Activated CD4-positive, CD25-positive, alpha-beta regulatory T cell treated with anti-CD3 and anti-CD28 coated beads, Interleukin-2, amount 50 U/mL, for 24 hours (primary cell): ENCODE measurements at places on chromosomes 2 and 18.
A peak's percentile ranks its signal among the peaks of the same experiment; 100 is the strongest.

DNA sequence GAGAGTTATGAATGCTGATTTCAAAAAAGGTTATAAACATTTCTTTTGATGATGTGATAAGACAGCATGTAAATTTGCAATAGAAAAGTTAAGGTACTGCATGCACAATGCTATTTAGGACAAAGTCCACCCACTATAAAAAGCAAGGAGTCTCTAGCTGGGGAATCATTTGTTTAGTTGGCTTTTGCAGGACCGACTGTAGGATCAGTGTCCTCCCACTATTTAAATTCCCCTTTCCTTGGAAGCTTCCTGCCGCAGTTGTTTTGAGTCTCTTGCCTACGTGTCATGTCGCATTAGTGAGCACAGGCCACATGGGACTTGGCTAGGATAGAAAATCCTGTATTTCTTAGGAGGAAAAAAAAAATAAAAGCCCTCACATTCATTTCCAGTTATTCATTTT lies 13.1 kb downstream of the QPCT start:
- no peak for ATAC-seq

DNA sequence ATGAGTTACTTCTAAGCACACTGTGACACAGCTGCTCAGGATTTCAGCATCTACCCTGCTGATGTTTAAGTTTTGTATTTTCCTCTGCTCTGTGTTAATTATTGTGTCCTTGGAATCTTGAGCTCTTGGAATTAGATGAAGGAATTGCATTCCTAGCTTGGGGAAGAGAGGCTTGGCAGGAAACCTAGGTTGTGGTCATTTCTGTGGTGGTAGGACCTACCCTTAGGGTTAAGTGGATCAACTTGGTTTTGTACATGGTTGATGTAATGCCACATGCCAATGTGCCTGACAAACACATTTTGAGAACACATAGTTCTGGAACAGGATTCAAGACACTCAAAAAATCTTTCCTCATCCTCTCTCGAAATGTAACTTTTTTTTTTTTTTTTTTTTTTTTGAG lies 264.5 kb upstream of the MEX3C start:
- ATAC-seq = no peak

- ATAC-seq = no peak
Measured at GRCh38 chr2:7835151-7835550, 846.7 kb upstream of the ID2 start.

- no peak for ATAC-seq
Measured at GRCh38 chr2:176246331-176246730, 22.9 kb upstream of the MTX2 start.

GRCh38 chr2:64085936-64086335 lies 58.3 kb downstream of the PELI1 start:
- no peak for ATAC-seq

GRCh38 chr2:111679202-111679601 lies 204.8 kb downstream of the ANAPC1 start:
- peak; percentile 83 for ATAC-seq

DNA sequence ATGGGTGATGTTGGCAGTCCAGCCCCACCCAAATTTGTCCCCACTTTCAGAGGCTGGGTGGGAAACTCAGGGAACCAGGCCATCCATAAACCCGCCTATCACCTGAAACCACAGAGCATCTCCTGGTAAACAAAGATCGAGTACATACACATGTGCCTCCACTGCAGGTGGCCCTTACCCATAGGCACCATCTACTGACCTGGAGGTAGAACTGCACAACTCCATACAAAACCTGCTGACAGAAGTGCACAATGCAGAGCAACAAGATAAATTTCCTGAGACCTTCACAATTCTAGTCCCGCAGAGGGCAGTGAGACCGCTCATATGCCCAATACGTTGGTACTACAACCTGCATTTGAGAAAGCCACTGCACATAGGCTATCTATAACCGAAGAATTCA lies 856.3 kb downstream of the SUCLG1 start:
- no peak for ATAC-seq

GRCh38 chr2:134706587-134707329 lies 12.0 kb downstream of the TMEM163 start:
- no peak for ATAC-seq

GRCh38 chr2:45401431-45401922 lies 209.6 kb downstream of the SRBD1 start:
- no peak for ATAC-seq

DNA sequence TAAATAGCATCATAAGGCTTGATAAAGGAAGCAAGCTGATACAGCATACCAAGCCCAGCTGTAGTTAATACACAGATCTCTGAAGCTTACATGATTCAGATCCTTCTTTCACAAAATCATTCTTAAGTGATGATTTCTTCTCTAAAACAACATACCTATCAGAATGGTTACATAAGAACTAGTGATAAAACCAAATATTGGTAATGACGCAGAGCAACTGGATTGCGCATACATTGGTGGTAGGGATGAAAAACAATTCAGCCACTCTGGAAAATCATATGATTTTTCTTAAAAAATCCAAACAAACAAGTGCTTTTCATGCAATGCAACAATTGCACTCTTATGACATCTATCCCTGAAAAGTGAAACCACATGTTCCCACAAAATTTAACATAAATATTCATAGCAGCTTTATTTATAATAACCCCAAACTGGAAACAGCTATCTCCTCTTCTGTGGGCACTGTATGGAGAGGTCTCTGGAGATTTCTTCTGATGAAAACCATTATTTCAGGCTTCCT lies 153.6 kb upstream of the DSEL start:
- ATAC-seq = no peak

GRCh38 chr2:174522553-174522952 lies 35.7 kb upstream of the GPR155 start:
- ATAC-seq = no peak

- ATAC-seq = peak; percentile 79
Measured at GRCh38 chr2:106566050-106566449, 78.9 kb downstream of the CD8B2 start.

- ATAC-seq = no peak
Measured at GRCh38 chr18:79484661-79485621, 89.2 kb downstream of the NFATC1 start.

- ATAC-seq = no peak
Measured at GRCh38 chr2:71788601-71789240, 335.4 kb downstream of the DYSF start.
